Suppressor macrophage treated with lipopolysaccharide for 1 hour (primary cell): ENCODE measurements at places on chromosomes 6 and 20.

GRCh38 chr6:16168858-16169257 is 40.0 kb downstream of the MYLIP start:
- peak; percentile 38 for DNase-seq

DNA sequence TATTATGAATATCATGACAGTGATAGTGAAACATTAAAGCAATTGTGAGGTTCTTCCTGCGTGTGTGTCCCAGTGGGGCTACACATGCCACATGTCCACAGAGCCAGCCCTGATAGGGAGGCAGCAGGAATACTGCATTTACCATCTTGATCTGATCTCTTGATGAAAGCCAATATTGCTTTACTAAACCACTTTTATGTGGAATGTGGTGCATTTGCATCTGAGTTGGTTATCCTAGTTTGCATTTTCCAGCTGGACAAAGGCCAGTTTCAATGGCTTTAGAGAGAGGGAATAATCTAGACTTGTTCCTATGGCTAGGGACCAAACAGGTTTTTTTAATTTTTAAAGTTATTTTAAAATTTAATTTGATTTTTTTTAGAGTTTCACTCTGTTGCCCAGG is 216.3 kb upstream of the FERMT1 start:
- DNase-seq: no peak

DNA sequence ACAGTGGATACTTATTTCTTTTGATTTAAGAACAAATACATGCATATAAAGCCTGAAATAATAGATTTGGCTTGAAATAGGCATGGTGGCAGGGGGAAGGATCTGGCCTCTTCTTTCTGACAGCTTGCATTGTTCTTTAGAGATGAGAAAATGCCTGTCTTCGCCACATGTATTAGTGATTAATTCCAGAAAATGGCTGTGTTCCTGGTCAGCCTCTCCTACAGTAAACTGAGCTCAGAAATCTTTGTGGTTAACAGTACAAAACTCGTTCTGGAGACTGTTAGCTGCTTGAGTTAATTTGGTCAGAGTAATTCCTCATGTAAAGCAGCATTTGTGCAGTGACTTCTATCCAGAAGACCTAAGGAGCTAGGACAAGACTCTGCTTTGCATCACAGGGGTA is 151.5 kb downstream of the EYA4 start:
- no peak for DNase-seq

DNA sequence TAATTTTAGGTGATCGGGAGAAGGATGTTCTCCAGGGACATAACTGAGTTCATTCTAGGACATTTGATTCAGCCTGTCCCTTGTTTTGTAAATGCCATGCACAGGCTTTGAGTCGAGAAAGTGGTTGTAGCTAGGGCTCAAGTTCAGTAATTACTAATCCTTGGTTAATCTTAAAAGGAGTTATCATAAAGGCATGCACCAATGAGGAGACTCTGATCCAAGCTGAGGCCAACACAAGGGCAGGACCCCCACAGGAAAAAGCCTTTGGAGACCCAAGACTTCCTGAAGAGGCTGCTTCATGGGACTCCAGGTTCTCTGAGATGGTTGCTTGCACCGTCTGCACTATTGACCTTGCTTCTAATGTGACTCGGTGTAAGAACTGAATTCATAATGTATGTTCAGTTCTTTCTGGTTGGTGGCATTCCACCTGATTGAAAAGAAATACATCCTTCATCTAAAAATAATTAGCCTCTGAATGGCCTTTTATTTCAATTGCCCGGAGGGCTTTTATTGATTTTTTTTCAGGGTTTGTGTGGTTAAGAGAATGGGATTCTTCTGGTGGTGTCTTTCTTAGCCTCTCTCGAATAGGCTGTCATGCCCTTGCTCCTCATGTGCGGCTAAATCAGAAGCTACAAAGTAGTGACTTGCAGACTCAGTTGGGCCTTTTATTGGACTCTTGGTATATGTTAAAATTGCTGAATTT is 201.7 kb upstream of the PLCB4 start:
- no peak for DNase-seq

- peak; percentile 20 for DNase-seq
Observed at GRCh38 chr6:96542702-96543101, 20.2 kb upstream of the FHL5 start.

- peak; percentile 48 for DNase-seq
Observed at GRCh38 chr6:17585766-17586490, 14.2 kb upstream of the FAM8A1 start.
